ENCODE measurements at places on chromosomes 1 and 21. TPM values are rescaled to one million over a fixed set of nuclear protein-coding genes. Genes with fewer than 3 reads are reported as not detected.
A peak's percentile ranks its signal among the peaks of the same experiment; 100 is the strongest.

OR10J1 gene
- not detected for total RNA-seq

WNT3A gene
- total RNA-seq: not detected

CD2 gene
- not detected for total RNA-seq

AIM2 gene
- 0.27 TPM for total RNA-seq

FLG2 gene
- not detected for total RNA-seq

GRCh38 chr1:200895443-200895789 is 716 bp downstream of the INAVA start:
- peak overlapping the region; percentile 94 for H3K4me3 ChIP-seq
- peaks cover 3% of the 10 kb centered on the region for H3K36me3 ChIP-seq
- no peak for DNase-seq
- H3K27ac ChIP-seq: peak overlapping the region; percentile 95

- no peak overlapping the region for H3K27ac ChIP-seq
- peaks cover 4% of the 10 kb centered on the region for H3K4me1 ChIP-seq
- no peaks in the 10 kb centered on the region for H3K36me3 ChIP-seq
- DNase-seq: no peak
- H3K4me3 ChIP-seq: no peak overlapping the region
These were observed 186.9 kb upstream of the VAMP3 start for GRCh38 chr1:7584157-7584556.

DNA sequence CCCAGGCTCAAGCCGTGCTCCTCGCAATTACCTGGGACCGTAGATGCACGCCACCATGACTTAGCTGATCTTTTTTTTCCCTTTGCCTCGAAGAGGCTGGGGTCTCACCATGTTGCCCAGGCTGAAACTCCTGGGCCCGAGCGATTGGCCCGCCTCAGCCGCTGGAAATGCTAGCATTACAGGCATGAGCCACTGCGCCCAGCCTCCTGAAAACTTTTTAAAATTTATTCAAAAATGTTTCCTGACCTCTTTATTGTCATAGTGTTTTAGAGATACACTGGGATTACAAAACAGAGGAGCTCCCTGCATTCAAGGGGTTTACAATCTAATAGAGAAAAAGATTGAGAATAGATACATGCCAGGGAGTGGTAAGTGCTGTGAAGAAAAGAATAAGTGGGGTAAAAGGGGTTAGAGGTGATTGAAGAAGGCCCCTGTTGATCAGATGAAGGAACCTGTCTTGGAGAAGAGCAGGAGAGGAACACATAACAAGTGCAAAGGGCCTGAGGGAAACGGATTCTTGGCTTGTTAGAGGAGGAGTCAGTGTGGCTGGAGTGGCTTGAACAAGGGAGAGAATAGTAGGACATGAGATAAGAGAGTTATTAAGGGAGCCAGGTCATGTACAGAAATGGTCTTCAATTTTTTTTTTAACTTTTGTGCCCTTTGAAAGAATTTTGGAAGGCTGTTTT is 1.7 kb upstream of the TRIM33 start:
- peaks cover 34% of the 10 kb centered on the region for H3K4me1 ChIP-seq
- peaks cover 2% of the 10 kb centered on the region for H3K27me3 ChIP-seq
- peak overlapping the region; percentile 86 for H3K4me3 ChIP-seq
- H3K27ac ChIP-seq: peak overlapping the region; percentile 98
- no peak for DNase-seq

- H3K4me3 ChIP-seq: no peak overlapping the region
- H3K36me3 ChIP-seq: no peaks in the 10 kb centered on the region
- DNase-seq: no peak
- H3K27me3 ChIP-seq: no peaks in the 10 kb centered on the region
- H3K4me1 ChIP-seq: peaks cover 4% of the 10 kb centered on the region
These were observed 462.1 kb upstream of the DEPDC1 start for GRCh38 chr1:68958958-68959357.

DNA sequence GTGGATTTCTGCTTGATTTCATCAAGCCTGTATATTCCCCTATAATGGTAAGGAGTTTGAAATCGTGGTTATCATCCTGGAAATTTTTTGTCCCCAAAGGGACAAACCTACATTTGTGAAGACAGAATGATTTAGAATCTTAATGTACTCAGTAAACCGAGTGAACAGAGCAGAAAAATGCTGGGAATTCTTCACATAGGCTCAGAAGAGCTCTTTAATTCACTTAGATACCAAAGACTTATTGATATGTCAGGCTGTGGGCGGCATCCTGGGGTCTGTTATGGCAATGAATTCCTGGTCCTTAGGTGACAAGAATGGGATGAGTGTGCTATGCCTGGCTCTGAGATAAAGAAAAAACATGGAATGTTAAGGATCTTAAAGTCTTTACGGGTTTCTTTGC is 74.9 kb downstream of the ROR1 start:
- H3K36me3 ChIP-seq: no peaks in the 10 kb centered on the region
- H3K27ac ChIP-seq: peak overlapping the region; percentile 80
- no peaks in the 10 kb centered on the region for H3K27me3 ChIP-seq
- H3K4me1 ChIP-seq: peaks cover 58% of the 10 kb centered on the region
- no peak overlapping the region for H3K4me3 ChIP-seq

DNA sequence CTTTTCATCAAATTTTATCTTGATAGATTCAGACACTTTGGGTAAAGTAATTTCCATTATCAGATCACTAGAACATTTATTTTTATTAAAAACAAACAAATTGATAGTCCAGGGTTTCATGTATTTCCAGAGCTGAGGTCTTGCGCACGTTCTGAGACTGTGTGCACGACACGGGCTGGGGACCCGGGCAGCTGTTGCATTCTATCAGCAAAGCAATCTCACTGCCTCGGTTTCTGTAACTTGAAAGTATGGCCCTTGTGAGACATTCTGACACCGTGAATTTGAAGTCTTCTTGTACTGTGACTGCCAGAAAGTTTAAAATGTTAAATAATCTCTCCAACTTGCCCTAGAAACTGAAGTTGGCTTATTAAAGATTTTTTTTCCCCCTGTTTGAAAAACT is 746.9 kb upstream of the ADGRL2 start:
- DNase-seq: no peak
- H3K27me3 ChIP-seq: no peaks in the 10 kb centered on the region
- H3K4me1 ChIP-seq: peaks cover 7% of the 10 kb centered on the region
- no peak overlapping the region for H3K4me3 ChIP-seq
- no peaks in the 10 kb centered on the region for H3K36me3 ChIP-seq

DNA sequence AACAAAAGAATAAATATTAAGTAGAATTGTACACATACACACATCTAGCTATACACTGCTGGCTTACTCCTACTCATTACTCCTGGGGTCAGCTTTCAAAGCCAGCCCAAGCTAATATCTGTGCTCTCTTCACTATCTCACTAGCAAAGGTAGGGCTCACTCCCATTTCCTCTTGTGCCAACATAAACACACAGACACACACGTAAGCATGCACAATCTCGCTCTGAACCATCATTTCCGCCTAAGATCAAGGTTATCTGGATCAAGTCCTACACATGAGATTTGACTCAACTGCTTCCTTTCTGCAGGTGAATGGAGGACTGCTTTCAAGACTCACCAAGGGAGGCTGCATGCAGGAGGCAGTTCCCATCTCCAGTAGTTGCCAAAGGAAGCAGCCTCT is 28.8 kb upstream of the MTMR11 start:
- H3K36me3 ChIP-seq: peaks cover 40% of the 10 kb centered on the region
- no peaks in the 10 kb centered on the region for H3K27me3 ChIP-seq
- H3K4me3 ChIP-seq: no peak overlapping the region
- no peak overlapping the region for H3K27ac ChIP-seq
- no peaks in the 10 kb centered on the region for H3K4me1 ChIP-seq
- DNase-seq: no peak

DNA sequence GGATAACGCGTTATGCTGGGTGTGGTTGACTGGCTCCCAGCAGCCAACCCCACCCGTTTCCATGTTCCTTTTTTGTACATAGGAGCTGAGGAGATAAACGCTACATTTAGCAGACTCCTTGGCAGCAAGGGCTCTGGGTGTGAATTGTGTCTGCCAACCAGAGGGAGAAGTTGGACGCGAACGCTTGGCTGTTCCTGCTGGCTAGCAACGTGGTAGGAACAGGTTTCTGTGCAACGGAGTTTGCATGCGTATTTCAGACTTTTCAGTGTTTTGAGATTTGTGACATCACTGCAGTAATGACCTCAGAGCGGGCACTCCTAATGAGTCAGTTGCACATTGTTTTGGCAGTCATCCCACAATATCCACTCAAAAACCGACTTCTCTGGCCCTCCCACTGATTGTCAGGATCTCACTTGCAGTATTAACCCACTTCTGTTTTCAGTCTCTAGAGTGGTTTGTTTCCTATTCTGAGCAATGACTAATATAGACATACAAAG is 98.7 kb upstream of the RGS1 start:
- DNase-seq: no peak
- H3K27me3 ChIP-seq: no peaks in the 10 kb centered on the region
- H3K36me3 ChIP-seq: no peaks in the 10 kb centered on the region
- H3K4me1 ChIP-seq: no peaks in the 10 kb centered on the region
- H3K27ac ChIP-seq: no peak overlapping the region
- H3K4me3 ChIP-seq: no peak overlapping the region

- no peaks in the 10 kb centered on the region for H3K4me1 ChIP-seq
- no peaks in the 10 kb centered on the region for H3K36me3 ChIP-seq
- no peak for DNase-seq
- H3K27ac ChIP-seq: no peak overlapping the region
- no peak overlapping the region for H3K4me3 ChIP-seq
These were observed 73.3 kb upstream of the TINAGL1 start for GRCh38 chr1:31502926-31503511.

DNA sequence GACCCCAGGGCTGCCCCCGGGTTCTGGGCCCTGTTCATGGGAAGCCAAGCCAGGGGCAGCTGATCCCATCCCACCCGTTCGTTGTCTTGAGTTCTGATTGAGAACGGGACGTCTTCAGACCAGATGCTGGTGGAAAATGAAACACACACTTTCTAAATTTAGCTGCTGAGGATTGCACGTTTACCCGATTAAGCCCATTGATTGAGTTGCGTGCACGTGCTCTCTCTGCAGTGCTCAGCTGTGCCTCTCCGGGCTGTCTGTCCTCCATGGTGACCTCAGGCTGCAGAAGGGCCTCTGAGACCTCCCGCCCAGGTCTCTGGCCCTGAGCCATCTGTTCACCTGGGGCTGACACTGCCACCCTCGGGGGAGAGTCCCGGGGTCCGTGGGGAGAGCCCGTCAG is 27.0 kb upstream of the PEX10 start:
- DNase-seq: no peak
- H3K27ac ChIP-seq: no peak overlapping the region
- H3K4me1 ChIP-seq: peaks cover 2% of the 10 kb centered on the region
- peaks cover 63% of the 10 kb centered on the region for H3K27me3 ChIP-seq
- no peak overlapping the region for H3K4me3 ChIP-seq

Measured in mesothelial cell of epicardium (in vitro differentiated cells).